Activated CD4-positive, alpha-beta T cell treated with anti-CD3 and anti-CD28 coated beads, Interleukin-2, amount 10 ng/mL, durations not matched to agents 7 days and 5 days (primary cell): ENCODE measurements at places on chromosomes 2 and 18.

DNA sequence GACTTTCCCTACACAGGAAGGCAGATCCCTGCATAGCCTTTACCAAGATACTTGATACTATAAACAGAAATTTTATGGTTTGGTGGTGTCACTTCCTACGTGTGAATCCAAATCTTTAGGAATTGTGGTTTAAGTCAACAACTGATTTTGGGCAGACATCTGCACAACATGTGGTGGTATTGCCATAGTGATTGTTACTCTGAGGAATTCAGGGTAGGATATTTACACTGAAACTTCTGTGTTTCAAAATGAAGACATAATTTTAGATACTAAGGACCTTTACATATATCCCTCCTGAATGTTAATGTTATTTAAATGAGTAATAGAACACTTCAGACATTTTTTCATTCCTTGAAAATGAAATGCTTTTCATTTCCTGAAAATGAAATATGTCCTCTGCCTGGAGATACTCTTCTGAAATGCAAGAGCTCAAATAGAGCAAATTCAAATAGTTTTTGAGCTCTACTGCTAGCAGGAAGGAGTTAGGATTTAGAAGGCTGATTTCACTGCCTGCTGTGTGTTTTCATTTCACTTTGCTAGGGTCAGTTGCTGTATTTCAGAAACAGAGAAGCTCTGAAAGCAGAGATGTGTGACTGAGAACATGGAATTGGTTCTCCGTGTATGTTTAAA, 77.2 kb downstream of the MDH1 start:
- no peak for DNase-seq

DNA sequence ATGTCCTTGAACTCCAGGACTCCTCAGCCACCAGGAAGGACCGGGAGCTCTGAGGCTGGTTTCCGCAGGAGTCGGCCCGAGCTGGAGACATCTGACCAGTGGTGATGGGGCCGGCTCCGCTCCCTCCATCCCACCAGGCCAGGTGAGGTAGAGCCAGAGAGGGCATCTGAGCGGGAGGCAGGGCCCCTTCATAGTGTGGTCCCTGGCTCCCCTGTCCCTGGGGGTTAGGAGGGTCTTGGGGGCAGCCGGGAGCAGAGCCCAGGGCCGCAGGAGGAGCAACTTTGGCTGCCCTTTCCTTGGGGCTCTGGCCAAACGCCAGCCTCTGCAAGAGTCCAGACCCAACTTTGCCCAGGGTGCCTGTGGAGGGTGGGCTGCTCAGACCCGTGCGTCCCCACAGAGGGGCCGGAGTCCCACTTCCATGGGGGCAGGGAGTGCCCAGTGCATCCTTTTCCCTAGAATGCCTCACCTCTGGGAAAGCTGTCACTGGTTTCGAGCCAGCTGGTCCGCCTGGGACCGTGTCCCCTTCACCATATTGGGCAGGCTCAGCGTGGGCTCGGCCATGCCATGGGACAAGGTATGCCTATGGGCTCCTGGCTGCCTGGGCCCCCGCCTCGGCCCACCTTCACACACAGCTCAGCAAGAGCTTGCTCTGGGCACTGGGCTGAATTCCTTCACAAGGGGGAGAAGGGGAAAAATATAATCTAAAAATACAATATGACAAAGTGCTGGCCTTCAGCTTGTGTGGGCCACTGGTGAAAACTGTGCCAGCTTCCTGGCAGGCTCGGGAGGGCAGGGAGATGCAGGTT, 148.6 kb downstream of the TWIST2 start:
- DNase-seq: no peak

GRCh38 chr2:73333564-73333963, 40.2 kb upstream of the EGR4 start:
- DNase-seq: no peak

DNA sequence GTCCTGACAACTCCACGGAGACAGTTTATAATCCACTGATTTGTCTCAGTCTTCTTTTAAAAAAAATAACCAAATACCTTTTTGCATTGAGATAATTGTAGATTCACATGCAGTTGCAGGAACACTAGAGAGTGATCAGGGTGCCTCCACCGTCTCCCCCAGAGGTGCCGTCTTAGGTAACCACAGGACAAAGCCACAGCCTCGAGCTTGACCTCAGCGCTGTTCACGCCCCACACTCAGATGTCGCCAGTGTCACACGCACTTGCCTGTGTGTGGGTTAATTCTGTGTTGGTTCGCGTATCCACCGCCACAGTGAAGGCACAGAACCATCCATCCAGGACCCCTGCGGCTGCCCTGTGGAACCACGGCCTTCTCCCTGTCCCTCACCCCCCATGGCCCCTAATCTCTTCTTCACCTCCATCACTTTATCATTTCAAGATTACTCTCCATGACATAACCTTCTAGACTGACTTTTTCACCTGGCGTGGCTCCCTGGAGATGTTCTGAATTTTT, 295.0 kb upstream of the HDAC4 start:
- DNase-seq: no peak
